ENCODE measurements at places on chromosomes 7 and 10. TPM values are rescaled to one million over a fixed set of nuclear protein-coding genes. Genes with fewer than 3 reads are reported as not detected.

The CYP2C19 gene
- total RNA-seq, result not detected

The FAM25G gene
- 8.3 TPM for total RNA-seq

The HOXA7 gene
- total RNA-seq, result 3.1 TPM

- DNase-seq, result no peak
These were observed 45.2 kb downstream of the SRRM3 start for GRCh38 chr7:76246804-76247389.

GRCh38 chr10:50510517-50511473, 113.0 kb downstream of the SGMS1 start:
- no peak for DNase-seq

DNA sequence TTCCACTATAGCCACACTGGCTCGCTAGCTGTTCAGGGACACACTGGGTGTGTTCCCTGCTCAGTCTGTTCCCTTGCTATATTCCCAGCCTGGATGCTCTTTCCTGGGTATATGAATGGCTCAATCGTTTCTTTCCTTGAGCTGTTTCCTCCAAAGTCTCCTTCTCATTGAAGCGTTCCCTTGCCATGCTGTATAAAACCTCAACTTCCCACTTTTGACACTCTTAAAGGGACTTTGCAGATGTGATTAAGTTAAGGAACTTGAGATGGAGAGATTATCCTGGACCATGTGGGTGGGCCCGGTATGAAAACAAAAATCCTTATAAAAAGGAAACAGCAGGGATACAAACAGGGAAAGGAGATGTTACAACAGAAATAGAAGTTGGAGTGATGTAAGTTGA, 973.1 kb downstream of the LRMDA start:
- no peak for DNase-seq

- DNase-seq, result no peak
These were observed 36.2 kb downstream of the SYPL1 start for GRCh38 chr7:106075937-106076336.

GRCh38 chr7:158442260-158442659, 145.4 kb downstream of the PTPRN2 start:
- no peak for DNase-seq

Measured in testis (tissue), 5 donors.